ENCODE measurements at places on chromosomes 7 and 10.

- DNase-seq = no peak
These were observed 107.1 kb downstream of the DLG5 start for GRCh38 chr10:77819210-77820112.

DNA sequence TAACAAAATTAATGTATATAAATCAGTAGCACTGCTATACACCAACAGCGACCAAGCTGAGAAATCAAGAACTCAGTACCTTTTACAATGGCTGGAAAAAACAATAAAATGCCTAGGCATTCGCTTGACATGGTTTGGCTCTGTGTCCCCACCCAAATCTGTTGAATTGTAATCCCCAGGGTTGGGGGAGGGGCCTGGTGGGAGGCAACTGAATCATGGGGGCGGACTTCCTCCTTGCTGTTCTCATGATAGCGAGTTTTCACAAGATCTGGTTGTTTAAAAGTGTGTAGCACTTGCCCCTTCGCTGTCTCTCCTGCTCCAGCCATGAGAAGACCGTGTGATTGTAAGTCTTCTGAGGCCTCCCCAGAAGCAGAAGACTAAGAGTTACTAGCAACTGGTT, 8.6 kb downstream of the ZNF786 start:
- DNase-seq = no peak

DNA sequence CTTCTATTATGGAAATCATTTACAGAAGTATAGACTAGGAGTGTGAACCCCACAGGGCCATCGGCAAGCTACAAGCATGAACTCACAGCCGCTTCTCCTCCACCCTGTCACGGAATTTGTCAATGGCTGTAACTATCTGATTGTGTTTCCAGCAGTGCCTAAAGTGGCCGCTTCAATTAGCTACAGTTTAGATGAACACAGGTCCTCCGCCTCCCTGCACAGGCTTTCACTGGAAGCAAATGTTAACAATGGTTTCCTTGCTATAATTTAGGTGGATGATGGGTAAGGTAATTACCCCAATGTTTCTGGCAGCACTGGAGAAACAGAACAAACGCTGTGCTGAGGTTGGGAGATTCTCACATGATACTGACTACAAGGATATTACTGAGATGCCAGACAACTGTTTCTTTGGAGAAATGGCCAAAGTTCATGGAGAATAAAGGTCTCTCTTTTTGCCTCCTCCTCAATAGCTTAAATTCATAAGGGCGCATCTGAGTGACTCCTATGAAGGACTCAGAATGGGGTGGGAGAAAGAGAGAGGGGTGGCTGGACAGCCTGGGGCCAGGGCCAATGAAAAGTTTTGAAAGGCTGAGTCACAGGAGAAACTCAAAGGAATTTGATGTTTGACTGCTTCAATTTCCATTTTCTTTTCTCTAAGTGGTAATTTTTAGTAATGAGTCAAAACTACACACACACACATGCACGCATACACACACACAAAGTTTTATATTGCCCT, 78.9 kb downstream of the SVIL start:
- no peak for DNase-seq

DNA sequence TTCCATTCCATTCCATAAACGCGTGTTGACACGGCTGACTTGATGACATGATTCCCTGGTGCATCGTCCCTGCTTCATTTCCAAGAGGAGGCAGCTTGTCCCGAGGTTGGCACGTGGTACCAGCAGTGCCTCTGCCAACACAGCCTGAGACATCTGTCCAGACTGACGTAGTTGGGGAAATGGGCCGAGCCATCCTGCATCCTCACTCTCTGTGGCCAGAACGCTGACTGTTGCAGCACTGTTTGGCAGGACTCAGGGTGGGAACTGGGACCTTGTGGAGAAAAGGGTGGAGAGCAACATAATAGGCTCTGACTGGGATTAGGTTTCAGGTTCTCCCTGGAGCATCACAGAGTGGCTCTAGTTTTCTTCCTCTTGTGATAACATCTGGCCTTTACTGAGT, 118.6 kb upstream of the BTBD16 start:
- DNase-seq = no peak

GRCh38 chr10:121667948-121668313, 69.7 kb upstream of the FGFR2 start:
- no peak for DNase-seq

- no peak for DNase-seq
These were observed 192.5 kb upstream of the SEMA3C start for GRCh38 chr7:81111358-81111757.

DNA sequence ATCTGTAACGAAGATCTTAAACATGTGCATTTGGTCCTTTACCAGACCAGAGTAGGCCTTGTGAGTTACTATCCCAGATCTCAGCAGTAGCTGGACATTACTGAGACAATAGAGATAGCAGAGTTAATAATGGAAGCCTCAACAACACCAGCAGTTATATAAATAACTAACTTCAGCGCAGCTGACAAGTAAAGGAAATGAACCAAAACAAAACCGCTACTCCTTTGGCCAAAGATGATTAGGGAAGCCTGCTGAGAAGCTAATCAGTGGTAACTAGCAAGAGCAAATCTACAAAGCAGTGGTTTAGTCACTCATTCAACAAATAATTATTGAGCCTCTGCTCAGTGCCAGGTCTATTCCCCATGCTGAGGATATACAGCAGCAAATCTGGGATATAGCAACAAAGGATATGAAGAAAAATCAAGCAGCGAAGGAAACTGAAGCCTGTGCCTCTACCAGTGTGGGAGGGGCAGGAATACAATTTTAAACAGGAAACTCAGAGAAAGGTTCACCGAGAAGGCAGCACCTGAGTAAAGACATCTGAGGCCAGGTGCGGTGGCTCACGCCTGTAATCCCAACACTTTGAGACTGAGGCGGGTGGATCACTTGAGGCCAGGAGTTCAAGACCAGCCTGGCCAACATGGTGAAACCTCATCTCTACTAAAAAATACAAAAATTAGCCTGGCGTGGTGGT, 103.6 kb downstream of the ELMO1 start:
- no peak for DNase-seq

- no peak for DNase-seq
These were observed 174.8 kb downstream of the KIAA1217 start for GRCh38 chr10:24383681-24384106.

- no peak for DNase-seq
These were observed 146.0 kb downstream of the TNS3 start for GRCh38 chr7:47435889-47436312.

GRCh38 chr7:130207033-130207432, 627 bp upstream of the SSMEM1 start:
- DNase-seq = no peak

GRCh38 chr10:36351159-36351558, 709.1 kb upstream of the FZD8 start:
- DNase-seq = no peak

DNA sequence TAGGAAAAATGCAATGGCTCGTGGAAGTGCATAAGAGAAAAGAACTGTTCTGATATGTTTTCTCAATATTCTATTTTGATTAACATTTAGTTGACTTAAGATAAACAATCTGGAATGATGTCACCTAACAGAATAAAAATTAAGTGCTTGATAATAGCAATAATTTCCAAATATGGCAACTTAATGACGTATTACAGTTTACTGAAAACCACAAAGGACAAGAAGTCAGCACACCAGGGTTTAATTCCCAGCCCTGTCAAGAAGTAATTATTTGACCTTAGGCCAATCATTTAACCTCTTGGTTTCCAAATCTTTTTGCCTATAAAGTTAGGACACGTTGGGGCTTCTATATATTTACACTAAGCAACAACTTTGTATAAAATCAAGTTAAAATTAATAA, 95.7 kb downstream of the CABCOCO1 start:
- DNase-seq = no peak
